ENCODE measurements at places on chromosomes 6 and 20.
A peak's percentile ranks its signal among the peaks of the same experiment; 100 is the strongest.

- DNase-seq = no peak
Measured at GRCh38 chr6:28211840-28212509, 13.1 kb upstream of the ZSCAN9 start.

DNA sequence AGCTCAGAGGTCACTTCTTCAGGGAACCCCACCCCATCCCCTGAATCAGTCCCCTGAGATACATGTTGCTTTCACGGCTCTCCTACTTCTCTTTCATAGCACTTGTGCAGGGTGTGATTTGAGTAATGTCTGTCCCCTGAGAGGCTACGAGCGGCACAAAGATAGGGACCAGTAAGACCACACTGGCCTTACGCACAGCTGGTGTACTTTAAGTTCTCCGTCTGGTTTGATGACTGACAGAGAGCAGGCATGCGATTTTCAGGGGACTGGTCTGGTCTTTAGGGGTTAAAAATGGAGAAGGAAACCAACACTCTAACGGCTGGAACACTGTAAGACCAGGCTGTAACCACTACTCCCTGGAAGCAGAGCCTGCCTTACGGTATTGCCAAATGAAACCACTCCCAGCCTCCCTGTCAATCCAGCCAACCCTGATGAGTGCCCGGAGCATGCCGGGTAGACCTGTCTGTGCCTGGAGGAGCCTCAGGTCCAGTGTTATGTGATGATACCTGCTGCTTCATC, 47.1 kb downstream of the ELMO2 start:
- no peak for DNase-seq

DNA sequence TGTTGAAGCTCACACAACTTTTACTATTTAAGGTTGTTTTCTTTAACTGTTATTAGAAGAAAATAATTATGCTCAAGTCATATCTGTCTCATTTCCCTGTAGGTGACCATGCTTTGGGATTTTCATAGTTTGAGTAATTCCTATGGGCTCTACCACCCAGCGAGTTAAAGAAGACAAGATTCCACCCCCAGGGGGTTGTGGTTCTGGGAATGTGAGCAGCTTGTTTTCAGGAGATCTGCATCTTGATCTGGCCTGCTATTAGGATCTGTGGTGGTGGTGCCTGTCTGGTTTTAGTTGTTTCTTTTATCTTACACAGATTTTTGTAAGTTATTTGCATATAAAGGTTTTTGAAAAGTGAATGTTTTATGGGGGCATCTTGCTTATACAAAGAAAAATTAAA, 20.2 kb upstream of the REV3L start:
- no peak for DNase-seq

- DNase-seq = no peak
Measured at GRCh38 chr6:135268740-135269139, 87.6 kb downstream of the MYB start.

DNA sequence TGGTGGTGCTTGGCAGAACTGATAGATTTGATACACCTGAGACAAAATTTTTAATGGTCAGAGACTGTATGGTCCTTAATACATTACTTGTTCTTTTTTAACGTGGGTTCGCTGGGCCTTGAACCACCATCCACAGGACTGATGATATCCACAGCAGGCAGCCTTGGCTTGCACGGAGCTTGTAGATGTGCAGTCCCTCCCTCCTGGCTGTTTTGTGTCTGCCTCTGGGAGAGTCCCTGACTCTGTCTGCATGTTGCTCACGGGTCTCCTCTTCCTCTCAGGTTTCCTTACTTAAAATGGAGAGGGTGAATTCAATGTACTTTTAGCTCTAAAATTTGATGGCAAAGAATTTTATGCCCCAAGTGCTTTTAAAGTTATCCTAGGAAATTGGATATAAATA, 17.5 kb downstream of the KIF25 start:
- no peak for DNase-seq

- DNase-seq = no peak
Measured at GRCh38 chr20:4162766-4163165, 147.4 kb upstream of the RNF24 start.

- DNase-seq = no peak
Measured at GRCh38 chr6:44858998-44859397, 469.1 kb upstream of the RUNX2 start.

- no peak for DNase-seq
Measured at GRCh38 chr6:167553736-167554119, 228.8 kb downstream of the TTLL2 start.

DNA sequence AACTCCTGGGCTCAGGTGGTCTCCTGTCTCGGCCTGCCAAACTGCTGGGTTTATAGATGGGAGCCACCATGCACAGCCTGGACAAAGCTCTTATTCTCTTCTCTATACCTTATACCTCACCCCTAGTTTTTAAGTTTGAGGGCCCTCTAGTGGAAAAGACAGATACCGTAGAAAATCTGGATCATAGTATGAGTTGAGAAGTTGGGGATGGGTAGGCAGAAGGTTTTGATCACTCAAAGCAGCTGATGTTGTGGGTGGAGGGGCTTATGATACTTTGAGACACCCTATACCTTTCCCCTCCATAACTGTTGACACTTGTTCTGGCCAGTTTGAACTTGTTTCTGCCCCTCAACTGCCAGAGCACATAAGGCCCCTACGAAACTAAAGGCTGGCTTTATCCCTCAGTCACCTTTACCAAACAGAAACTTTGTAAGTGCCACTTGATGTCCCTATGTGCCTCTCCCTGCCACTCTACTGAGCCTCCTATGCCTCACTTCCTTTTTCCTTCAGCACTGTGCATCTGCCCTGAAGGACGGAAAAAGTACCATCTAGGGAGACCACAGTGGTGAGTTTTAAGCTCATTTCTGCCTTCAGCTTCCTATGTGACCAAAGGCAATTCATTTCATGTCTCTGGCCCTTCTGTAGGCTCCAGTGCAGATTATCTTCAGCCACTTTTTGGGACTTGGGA, 28.6 kb downstream of the RALY start:
- peak; percentile 46 for DNase-seq

DNA sequence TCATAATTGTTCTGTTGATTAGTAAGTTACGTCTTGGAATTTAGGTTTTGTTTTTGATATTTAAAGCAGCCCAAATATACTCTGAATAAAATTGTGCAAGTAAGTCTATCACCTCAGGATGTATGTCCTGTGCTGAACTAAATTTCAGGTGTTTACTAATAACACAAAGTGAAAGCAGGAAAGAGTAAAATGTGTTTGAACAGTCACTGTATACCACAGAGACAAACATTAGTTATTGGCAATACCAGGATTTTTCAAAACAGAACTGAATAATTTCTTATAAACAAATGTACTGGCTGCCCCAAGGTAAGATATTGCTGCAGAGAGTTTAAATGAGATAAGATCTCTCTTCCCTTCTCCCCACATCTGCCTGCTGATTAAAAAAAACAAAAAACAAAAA, 404.7 kb upstream of the RUNX2 start:
- DNase-seq = no peak

DNA sequence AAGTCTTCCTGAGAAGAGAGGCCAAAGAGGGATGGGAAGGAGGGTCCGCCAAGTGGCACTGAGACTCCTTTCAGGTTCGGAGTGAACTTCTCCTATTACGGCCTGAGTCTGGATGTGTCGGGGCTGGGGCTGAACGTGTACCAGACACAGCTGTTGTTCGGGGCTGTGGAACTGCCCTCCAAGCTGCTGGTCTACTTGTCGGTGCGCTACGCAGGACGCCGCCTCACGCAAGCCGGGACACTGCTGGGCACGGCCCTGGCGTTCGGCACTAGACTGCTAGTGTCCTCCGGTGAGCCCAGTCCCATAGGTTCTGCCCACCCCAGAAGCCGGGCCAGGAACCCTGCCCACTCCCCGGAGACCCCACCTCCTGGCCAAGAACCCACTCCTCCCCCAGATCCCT, 4.1 kb downstream of the SLC22A7 start:
- no peak for DNase-seq
